T-helper 1 cell (primary cell): ENCODE measurements at places on chromosomes 11 and 22.

GRCh38 chr11:61347916-61348461 is 13.7 kb downstream of the CYB561A3 start:
- no peak for DNase-seq

DNA sequence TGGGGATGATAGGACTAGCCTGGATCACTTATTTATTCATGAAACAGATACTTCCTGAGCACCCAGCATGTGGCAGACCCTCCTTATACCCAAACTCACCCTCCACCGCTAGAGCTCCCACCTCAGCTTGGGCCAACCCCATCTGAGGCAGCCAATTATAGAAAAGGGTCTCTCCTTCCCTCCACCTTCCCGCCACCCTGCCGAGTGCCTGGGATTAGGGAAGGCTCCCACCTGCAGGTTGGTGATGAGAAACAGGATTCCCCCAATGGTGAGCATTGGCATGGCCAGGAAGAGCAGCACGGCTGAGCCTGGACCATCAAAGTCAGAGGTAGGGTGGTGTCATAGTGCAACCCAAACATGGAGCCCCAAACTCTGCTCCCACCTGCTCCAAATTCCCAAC is 5.9 kb downstream of the SLC43A3 start:
- no peak for DNase-seq

GRCh38 chr22:45649809-45650208 is 21.8 kb upstream of the ATXN10 start:
- DNase-seq = no peak

DNA sequence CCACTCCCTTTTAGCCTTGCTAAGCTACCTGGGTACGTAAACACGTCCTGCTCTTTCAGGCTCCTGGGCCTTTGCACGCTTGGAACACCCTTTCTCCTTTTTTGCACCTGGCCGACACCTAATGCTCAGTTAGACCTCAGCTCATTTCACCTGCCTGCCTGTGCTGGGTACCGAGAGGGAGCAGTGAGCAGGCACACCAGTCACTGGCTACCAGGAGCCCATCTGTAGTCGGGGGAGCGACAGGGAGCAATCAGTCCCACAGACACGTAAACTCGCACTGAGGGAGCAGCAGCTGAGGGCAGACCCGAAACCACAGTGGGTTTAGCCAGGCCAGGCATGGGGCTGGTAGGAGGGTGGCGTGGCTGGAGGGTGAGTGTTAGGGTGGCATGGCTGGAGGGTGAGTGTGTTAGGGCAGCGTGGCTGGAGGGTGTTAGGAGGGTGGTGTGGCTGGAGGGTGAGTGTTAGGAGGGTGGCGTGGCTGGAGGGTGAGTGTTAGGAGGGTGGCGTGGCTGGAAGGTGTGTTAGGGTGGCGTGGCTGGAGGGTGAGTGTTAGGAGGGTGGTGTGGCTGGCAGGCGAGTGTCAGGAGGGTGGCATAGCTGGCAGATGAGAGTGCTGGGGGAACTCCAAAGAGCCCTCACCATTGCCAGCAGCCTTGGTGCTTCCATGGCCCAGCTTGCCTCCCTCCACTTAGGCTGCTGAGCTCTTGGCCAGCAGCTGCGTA is 6.4 kb upstream of the GTSE1 start:
- DNase-seq = no peak

- no peak for DNase-seq
These were observed 181.3 kb downstream of the METTL15 start for GRCh38 chr11:28289444-28289843.

GRCh38 chr11:122628810-122629555 is 26.5 kb upstream of the UBASH3B start:
- DNase-seq = peak; percentile 45

- DNase-seq = no peak
These were observed 1.4 kb upstream of the AP5B1 start for GRCh38 chr11:65781962-65782815.

- no peak for DNase-seq
These were observed 31.5 kb upstream of the CYB5R3 start for GRCh38 chr22:42680648-42681047.

DNA sequence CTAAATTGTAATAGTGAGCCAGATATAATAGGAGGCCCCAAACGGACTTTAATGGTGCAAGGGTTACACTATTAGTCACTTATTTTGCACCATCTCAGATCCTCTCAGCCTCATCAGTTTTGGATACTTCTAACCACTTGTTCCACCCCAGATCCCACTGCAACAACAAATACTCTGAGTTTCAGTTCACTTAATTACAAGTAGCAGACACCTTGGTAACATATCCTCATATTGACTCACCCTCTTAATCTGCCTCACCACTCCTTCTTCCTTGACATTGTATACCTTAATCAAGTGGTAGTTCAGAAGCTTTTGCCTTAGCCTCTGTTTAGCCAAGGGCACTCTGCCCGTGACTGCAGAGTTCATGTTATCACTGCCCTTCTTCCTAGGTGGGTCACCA is 256.1 kb upstream of the UBASH3B start:
- DNase-seq = no peak

DNA sequence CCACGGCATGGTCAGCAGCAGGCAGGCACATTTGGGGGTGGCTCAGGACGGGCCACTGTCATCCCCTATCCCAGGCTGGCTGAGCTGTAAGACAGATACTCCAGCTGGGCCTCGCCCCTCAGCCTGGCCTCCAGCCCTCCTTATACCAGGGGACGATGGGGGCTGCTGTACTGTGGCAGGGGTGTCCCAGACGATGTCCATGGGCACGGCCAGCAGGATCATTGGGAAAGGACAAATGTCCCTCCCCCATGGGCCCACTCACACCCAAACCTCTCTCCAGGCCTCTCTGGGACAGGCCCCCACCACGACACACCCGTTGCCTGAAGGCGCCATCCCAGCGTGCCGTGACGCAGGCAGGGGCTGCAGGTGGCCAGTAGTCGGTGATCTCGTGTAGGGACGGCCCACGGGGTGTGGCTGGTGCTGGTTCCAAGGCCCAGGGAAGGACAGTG is 1.5 kb upstream of the IL17REL start:
- DNase-seq = no peak

DNA sequence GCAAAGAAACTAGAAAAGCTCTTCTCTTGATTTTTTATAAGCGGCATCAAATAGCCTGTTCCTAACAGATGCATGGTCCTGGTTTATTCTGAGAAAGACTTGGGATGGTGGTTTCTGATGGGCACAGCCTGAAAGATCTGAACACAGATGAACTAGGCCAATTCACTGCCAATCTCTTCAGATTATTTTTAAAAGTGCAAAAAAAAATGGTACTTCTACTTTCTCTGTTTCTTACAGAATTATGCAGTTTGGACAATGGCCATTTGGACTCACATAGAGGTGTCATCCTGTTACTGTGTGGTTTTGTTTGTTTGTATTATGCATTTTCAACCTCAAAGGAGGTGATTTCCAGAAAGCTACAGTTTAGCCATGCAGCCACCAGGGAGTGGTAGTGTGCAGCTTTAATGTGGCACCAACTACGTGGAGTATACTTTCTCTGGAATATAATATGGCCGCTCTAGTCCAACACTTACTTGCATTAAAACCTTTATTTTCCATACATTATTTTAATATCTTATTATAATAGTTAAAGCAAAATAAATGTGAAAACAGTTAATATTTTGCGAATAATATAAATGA is 469.8 kb upstream of the KIRREL3 start:
- DNase-seq = no peak
